Kidney glomerular epithelial cell (primary cell): ENCODE measurements at places on chromosomes 7 and 10.

- DNase-seq = no peak
Observed at GRCh38 chr7:15924910-15925309, 238.4 kb upstream of the MEOX2 start.

GRCh38 chr7:36192053-36192824 lies 39.2 kb downstream of the EEPD1 start:
- DNase-seq = no peak

DNA sequence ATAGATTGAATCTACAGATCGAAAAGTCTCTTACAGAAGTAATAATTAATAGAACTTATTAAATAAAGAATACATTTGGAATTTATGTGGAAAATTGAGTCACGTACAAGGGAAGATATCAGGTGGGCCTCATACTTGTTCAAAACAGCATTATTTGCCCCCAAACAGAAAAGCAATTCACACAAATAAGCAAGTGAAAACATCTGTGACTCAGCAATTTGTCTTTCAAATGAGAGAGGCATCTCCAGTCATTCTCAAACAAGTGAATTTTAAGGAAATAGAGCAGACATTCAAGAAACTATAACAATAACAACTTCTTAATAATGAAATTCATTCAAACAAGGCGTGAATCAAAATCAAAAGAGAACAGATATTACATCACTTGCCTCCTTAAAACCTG lies 50.1 kb downstream of the SEMA3A start:
- DNase-seq = no peak

DNA sequence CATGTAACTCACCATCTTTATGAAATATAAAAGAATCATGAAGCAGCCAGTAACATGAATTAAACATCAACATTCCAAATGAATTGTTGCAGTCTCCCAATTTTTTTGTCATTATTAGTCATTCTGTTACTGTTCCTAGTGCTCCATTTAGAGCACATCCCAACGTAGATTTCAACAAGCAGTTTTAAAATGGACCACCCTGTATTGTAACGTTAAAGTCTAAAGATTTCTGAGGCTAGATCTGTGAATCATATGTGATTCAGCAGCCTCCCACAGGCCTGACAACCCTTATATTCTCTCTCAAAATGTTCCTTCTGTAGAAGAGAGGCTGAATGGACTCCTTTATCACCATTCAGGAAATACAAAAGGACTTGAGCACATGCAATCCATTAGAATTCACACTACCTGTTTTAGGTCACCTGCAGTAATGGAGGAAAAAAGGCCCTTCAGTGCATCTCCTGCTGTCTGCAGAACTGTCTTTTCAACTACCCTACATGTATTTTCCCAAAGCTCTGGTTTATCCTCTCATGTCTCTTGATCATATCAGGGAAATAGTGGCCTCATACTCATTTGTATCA lies 81.4 kb downstream of the CACNA2D1 start:
- DNase-seq = no peak

DNA sequence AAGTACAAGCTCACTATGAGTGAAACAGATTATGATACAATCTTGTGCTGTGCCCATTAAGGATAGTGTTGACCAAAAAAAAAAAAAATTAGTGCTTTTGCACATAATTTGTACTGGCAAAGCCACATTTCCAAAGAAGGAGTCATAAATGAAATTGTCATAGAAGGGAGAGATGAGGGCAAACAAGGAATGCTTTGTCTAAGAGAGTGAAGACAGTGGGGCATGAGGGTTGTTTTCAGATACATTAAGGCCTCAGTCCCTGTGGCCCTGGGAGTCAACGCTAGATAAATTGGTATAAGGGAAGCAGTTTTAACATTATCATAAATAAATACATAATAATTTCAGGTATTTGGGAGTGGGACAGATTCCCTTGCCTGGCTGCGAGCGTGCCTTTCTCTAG lies 267.5 kb upstream of the PRKCQ start:
- no peak for DNase-seq

DNA sequence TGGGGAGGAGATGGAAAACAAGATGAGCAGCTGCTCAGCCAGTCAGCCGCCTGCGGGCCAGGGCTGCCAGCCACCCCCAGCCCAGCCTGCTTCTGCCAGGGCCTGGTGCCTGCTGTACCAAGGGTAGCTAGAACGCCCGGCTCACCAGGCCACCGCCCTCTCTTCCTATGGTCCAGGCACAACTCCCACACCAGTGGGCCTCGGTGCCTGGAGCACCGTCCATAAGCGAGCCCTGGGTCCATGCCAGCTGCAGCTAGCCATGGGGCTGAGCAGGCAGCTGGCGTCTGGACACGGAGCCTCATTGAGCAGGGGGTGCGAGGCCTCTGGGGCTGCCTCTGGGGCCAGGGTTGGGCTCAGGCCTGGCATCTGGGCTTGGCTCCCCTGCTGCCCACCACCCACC lies 8.5 kb upstream of the RABGEF1 start:
- no peak for DNase-seq

DNA sequence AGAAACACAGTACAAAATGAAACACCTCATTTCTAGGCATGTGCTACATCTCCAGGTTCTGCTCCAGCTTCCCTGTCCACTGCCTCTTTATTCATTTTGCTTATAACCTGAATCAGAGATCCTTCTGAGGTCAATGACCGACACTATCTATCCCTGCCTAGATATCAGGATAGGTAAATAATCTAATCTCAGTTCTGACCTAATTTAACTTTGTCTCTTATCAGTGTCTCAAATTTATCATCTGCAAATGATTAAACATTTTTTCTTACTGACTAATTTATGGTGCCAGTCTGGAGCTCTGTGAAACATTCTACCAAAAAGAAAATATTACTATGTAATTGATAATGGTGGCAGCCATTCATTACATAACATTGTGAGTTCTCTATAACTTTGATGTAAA lies 61.1 kb downstream of the SGCE start:
- no peak for DNase-seq

- no peak for DNase-seq
Observed at GRCh38 chr7:15584575-15584974, 22.8 kb upstream of the AGMO start.

- no peak for DNase-seq
Observed at GRCh38 chr10:131777921-131778320, 122.9 kb upstream of the PPP2R2D start.

- no peak for DNase-seq
Observed at GRCh38 chr10:30241422-30242110, 107.5 kb downstream of the MTPAP start.

- DNase-seq = no peak
Observed at GRCh38 chr7:129499999-129500398, 2.3 kb upstream of the SMKR1 start.

- no peak for DNase-seq
Observed at GRCh38 chr7:149468208-149468607, 7.3 kb upstream of the ZNF777 start.

DNA sequence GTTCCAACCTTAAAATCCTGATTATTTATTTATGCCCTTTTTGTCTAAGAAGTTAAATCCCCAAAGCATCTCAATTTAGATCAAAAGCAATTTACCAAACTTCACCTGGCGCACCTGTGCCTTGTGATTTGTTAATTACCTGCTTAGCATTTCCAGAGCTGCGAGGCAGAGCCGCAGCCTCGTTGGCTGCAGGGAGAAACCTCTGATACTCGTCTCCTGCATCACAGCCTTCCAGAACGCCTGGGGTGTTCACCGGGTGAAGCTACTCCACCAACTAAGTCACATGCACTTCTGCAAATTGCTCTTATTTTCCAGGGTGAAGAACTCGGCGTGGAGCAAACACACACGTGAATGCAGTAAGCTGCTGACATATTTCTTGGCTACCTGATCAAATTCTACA lies 198.1 kb upstream of the RNF32 start:
- DNase-seq = no peak

DNA sequence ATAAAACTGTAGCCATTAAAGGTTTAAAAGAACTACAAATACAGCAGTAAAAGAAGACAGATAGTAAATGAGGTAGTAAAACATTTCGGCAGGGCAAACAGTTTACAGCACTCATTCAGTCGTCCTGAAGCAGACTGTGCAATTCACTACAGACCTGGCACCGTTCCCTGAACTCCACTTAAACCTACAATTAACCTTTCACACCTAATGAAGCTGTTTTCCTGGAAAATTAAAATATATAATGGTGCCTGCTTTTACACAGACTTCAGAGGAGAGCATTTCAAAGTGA lies 335.3 kb downstream of the GFRA1 start:
- DNase-seq = no peak

DNA sequence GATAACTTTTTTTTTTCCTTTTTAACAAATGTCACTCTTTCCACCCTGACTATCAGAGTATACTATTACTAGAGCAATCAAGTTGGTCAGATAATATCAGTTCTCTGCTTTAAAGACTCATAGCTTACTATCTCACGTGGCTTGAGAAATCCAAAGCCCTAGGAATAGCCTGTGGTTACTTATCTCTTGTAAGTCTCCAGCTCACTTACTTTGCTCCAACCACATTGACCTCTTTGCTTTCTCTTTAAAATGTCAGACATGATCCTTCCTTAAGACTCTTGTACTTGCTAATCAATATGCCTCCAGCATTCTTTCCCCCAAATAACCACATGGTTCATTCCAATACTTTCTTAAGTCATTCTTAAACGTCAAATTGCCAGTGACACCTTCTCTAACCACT lies 1292.2 kb downstream of the REEP3 start:
- no peak for DNase-seq

DNA sequence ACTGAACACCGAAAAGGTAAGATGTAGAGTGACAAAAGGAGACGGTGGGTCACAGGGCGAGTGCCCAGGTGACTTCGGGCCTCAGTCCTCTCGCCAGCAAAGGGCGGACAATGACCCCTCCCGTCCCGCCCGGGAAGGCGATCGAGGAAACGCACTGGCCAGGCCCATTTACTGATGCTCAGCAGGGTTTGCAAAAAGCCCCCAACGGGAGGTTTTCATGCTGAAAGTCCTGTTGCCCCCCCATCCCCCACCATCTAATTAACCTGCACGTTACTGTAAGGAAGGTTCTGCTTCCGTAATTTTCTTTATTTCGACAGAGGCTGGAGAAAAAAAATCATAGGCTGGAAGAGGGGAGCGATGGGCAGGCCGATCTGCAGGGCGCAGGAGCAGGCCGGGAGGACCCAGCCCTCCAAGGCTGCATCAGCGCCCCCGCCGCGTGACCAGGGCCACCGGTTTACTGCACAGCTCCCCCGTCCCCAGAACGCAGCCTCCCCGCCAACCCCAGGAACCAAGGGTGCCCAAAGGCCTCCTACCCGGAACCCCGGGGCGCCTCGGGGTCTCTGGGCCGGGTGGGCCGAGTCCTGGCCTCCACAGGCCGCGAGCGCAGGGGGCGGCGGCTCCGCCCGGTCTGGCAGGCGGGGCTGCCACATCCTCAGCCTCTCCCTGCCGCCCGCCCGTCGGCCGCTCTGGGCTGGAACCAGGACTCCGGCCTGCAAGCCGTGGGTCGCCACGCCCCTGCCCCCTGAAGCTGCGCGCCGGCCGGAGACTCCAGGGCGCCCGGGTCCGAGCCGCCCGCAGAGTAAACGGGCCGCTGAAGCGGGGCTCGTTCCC lies 613 bp downstream of the OAT start:
- DNase-seq = peak; percentile 27

GRCh38 chr10:12699258-12699700 lies 302.2 kb downstream of the CCDC3 start:
- peak; percentile 83 for DNase-seq

DNA sequence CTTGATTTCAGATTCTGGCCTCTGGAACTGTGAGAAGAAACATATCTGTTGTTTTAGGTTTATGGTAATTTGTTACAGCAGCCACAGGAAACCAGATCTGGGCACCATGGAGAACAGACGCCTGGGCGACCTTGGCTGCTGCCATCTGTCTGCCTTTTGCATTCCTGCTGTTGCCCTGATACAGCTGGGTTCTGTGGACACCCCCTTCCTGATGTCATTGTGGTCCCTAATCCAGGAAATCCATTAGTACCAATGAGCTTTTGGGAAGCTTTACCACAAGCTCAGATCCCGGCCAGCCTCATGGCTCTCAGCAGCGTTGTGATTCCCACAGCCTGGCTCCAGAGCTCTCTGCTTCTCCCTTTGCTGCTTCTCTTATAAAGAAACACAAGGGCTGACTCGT lies 174.2 kb upstream of the NPS start:
- DNase-seq = no peak

DNA sequence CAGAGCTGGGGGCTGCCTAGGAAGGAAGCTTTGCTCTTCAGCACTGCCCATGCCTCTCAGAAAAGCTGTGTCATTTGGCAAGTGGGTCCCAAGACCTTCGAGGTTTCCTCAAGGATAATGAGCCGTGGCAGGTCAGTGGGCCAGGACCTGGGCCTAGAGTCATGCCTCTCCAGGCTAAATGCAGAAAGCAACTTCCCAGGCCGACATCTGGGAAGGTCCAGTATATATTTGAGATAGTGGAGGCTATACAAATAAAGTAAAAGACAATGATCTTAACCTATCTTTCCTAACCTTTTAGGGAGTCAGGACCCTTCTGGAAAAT lies 2.4 kb upstream of the HOXA10 start:
- no peak for DNase-seq

- no peak for DNase-seq
Observed at GRCh38 chr7:91185771-91186170, 78.5 kb upstream of the FZD1 start.

DNA sequence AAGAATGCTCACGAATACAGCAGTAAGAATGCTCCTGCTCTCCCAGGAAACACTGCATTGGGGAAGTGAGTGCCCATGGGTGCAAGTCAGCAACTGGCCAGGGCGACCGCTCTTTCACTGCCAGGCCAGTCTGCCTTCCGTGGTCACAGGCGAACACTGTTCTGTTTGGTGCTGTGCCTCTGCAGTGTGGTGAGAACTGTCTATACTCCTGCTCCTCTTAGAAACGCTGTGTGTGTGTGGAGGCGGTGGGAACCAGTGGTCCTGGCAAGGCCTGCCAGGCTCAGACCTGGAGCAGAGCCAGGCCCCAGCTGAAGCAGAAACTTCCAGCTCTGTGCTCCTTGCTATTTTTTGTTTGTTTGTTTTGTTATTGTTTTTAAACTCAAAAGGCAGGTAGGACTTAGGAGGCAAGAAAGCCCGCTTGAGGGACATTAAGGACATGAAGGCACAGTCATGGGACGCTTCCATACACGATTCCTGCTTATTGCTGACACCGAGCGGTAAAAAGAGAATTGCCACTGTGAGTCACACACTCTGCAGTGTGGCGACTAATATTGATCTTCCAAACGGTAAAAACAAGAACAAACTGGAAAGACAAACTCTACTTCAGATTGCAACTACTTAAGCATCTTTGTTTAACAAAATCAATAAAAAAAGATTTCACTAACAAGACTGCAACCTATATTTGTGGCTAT lies 430.8 kb downstream of the DNAJB6 start:
- no peak for DNase-seq

GRCh38 chr7:37118004-37118403 lies 330.7 kb downstream of the ELMO1 start:
- no peak for DNase-seq

DNA sequence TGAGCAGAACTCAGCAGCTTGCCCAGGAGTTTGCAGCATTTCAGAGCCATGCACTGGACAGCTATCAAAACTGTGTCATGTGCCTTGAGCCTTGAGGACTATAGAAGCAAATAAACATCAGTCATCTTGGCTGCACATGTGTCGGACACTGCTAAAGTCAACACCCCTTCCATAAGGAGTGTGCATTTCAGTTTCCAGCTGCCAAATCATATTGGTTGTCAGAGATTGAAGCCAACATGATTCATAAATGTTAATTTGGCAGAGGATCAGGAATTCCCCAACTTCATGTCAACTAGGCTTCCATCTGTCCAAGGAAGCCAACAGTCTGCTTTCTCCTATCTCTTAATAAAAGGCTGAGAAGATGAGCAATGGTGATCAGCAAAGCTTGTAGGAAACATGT lies 32.8 kb downstream of the SLC16A12 start:
- DNase-seq = no peak

GRCh38 chr7:55101359-55101758 lies 82.5 kb downstream of the EGFR start:
- no peak for DNase-seq
